ENCODE measurements at places on chromosomes 6 and 20.

DNA sequence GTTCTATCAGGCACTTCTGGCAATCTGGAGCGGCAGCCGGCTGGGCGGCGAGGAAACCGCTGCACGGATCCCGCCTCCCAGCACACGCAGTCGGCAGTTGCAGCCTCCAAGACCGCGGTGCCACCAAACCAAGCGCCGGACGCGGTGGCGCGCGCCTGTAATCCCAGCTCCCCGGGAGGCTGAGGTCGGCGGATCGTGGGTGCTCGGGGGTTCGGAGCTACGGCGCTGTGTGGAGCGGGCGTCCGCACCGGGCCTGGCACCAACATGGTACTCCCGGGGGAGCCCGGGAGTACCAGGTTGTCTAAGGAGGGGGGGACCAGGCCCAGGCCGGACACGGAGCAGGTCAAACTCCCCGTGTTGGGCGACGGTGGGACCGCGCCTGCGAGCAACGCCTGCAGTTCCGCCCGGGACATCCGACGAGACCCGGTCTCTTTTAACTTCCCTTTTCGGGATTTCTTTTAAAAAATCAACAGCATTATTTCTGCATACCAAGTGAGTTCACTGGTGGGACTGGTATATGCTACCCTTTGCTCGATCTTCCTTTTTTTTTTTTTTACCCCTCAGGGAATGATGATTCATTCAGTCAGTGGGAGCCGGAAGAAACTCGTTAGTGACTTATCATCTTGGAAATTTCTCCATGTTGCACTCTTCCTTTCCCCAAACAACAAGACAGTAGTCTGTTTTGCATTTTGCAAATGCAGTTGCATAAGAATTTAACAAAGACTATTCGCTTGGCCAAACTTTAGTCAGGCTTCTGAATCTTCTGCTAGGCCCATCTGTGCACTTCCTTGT lies 27.6 kb downstream of the ZNF311 start:
- no peak for DNase-seq

- DNase-seq: no peak
Observed at GRCh38 chr6:127195833-127196232, 70.8 kb upstream of the RNF146 start.

- no peak for DNase-seq
Observed at GRCh38 chr6:158771399-158772152, 47.6 kb downstream of the EZR start.

DNA sequence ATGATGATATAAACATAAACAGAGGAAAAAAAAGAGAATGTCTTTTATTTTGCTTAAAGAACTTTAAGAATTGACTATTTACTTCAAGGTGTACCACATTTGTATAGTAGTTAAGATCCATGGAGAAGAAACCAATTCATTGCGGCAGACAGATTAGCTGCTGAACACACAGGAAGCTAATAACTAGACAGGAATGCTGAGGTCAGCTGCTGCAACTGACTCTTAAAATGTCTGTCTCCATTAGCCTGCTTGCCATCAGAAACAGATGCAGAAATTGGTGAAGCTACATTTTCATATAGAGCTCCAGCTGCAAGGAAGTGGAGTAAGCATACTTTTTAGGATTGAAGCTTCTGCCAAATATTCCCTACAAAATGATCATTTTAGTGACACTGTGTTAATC lies 939.5 kb downstream of the EPHA7 start:
- no peak for DNase-seq

DNA sequence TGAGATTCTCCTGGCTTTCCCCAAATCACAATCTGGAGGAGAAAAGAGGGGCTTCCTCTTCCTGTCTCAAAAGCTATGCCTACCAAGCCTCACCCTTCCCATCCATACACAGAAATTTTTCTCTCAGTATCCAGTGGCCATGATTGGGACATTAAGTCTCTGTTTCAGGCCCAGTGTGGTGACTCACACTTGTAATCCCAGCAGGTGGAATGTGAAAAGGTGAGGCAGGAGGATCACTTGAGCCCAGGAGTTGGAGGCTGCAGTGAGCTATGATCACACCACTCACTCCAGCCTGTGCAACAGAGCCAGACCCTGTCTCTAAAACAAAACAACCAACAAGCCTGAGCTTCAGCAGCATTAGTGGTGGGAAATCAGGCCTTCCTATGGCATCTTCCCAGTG lies 210.0 kb downstream of the OGFRL1 start:
- DNase-seq: no peak

DNA sequence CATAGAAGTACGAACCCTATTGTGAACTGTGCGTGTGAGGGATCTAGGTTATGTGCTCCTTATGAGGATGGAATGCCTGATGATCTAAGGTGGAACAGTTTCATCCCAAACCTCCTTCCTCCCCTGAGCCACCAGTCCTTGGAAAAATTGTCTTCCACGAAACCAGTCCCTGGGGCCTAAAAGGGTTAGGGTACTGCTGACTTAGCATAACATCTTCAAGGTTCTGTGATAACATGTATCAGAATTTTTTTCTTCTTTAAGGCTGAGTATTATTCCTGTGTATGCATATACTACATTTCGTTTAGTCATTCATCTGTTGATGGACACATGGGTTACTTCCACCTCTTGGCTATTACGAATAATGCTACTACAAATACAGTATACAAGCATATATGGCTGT lies 80.2 kb downstream of the TSHZ2 start:
- no peak for DNase-seq

DNA sequence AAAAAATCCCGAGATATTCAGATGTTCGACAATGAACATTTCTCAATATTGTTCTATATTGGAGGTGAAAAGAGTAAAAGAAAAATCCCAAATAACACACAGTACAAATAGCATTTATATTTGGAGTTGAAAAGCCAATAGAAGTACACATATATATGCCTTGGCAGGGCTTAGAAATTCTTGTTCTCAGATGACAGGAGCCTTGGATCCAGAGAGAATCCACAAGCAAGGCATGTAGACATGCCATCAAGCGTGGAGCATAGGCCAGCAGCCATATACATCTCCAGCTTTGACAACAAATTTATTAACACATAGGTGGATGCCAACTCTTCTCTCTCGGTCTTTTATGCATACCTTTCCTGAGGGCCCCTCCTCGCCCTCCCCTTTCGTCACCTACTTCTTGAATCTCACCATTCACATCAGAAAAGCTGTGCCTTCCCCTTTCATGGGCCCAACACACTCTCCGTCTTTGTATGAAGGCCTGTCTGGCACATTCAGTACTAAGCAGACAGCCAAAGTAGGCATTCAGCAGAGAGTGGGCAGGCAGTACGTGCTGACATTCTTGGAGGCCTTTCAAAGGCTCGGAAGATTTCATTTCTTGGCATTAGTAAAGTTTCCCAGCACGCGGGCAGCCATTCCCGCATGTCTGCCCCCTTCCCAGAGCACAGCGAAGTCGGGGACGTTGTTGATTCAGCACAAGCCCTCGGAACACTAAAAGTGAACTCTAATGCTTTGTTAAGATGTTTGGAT lies 18.2 kb downstream of the NEDD9 start:
- no peak for DNase-seq

- no peak for DNase-seq
Observed at GRCh38 chr6:3410385-3411360, 46.2 kb downstream of the SLC22A23 start.

GRCh38 chr20:37317316-37317715 lies 27.9 kb downstream of the MANBAL start:
- DNase-seq: no peak

- no peak for DNase-seq
Observed at GRCh38 chr6:87070741-87071140, 24.2 kb downstream of the CGA start.

DNA sequence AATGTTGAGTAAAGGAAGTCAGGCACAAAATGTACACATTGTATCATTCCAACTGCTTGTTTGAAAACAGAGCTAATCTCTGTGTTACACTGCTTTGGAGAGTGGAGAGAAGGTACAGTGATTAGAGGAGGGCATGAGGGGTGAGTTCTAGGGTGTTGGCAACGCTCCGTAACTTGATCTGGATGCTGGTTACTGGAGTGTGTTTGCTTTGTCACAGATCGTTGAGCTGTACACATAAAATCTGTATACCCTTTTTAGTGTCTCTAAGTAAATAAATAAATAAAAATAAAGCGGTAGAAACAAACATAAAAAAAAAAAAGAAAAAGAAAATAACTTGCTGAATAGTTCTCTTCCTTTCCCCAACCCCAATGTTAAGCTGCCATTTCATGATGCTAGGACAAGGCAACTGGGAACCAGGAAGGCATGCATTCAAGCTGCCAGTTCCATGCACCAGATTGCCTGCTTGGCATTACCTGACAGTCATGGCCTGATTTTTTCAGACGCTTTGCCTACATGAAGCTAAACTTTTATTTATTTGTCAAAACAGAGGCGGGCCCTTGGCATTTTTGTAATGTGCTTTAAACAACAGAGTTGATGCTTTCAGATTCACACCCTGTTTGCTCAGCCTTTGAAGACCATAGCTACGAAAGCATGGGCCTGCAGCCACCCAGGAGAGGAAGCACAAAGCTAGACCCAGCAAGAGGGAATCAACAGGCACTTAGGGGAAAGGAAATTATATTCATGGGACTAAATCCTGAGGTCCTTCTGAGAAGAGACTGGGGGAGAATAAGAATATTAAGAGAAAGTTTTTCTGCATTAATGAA lies 21.2 kb downstream of the TNFRSF21 start:
- DNase-seq: no peak

GRCh38 chr6:4812068-4812467 lies 35.9 kb downstream of the CDYL start:
- DNase-seq: no peak

DNA sequence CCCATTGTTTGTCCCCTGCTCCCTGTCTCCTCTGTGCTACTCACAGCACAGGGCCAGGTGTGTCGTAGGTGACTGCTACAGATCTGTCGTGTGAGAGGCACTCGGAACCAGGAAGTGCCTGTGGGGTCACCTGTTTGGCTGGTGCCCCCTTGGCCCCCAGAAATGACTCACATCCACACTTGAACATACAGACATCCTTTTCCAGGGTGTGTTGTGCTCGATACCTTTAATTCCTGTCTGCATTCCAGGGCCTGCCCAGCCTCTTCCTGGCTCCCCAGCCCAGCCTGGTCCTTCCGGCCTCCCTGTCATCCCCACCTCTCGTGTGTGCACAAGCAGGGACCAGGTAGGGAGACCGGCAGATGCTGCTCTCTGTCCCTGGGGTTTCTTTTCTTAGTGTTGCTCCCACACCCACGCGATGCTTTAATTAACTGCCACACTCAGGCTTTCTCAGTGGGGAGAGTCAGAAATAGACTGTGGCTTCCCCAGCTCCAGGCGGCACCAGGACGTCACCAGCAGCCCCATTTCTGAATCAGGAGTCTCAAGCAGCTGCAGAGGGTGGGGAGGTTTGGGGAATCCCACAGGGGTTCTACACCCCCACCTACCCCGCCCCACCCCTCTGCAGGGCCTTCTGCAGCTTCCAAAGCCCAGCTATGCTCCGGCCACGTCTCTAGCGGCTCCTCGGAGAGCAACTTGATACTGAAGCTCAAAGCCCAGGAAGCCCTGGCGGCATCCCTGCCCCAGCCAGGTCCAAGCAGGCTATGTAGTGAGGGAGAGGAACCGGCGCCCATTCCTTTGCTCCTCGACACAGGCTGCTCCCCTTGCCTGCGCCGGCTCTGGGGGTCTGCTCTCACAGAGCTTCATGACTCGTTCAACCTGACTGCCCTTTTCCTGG lies 102.2 kb downstream of the SYCP2 start:
- no peak for DNase-seq

DNA sequence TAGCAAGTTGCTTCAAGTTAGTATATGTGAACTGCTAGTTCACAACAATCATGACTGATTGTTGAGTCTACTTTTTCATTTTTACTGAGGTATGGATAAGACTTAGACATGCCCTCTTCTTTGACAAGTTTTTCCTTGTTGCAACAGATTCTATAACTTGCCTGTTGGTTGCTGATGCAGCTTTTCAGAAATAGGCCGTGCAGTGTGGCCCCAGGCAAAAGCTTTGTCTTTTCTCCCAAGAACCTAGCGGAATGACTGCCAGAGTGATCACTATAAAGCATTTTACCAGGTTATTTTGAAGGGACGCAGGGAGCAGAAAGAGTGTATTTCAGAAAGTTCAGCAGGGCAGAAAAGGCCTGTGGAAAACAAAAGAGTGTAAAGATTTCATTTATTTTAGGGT lies 16.0 kb downstream of the HECA start:
- DNase-seq: no peak

DNA sequence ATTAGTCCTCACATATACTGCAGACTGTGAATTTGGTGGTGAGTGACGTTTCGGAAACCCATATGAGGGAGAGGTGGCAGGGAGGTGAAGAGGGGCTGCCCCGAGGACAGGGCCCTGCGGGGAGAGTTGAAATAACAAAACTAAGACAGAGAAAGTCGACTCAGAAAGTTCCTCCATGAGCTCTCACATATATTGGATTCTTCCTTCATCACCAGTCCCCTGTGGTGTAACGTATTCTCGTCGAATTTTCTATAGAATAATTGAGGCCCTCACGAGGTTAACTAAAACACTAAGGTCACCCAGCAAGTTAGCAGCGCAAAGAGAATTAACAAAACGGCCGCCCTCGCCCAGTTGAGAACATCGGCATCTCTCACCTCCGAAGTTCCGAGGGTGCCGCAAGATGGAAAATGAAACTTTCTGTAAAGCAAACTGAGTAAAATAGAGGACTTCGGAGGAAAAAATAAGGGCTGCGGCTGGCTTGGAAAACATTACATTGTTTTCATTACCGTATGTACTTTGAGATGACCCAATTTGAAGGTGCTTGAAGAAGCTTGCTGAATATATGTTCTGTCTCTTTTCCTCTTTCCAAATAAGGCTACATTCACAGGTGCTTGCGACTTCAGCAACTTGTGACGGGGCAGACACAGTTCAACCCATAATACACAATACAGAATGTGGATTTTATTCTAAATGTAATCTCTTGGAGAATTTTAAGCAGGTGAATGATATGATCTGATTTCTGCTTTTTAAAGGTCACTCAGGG lies 490.9 kb upstream of the JARID2 start:
- DNase-seq: no peak

DNA sequence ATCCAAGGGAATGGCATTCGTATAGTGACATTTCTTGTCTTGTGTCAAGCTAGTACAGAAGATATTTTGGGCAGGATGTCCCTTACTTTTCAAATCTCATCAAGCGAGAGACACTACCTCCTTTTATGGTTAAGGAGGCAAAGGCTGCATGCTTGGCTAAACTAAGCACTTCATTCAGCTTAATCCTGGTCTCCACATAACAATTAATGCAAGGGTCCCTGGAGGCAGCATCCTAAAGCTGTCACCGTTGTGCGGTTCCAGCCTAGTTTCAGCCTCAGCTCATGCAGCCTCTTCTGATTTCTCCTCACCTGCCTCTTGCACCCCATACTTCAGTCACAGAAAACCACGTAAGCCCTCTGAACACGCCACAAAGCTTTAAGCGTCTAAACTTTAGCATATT lies 67.1 kb upstream of the SLC22A23 start:
- no peak for DNase-seq

- DNase-seq: no peak
Observed at GRCh38 chr6:107753778-107754177, 70.3 kb downstream of the SCML4 start.

DNA sequence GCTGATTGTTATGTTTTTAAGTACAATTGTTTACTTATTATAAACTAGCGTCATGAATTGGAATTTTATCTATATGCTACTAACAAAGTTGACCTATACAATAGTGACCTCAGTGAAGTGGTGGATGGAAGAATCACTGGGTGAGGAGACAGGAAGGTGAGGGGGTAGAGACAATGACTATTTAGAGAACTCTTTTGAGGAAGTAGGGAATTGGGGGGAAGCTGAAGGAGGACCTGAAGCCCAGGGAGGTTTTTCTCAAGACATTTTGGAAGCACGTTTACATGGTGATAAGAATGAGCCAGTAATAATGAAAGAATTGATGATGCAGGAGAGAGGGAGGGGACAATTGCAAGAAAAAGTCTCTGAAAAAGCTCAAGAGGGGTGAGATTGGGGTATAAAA lies 96.4 kb downstream of the RPS12 start:
- DNase-seq: no peak
